Activated CD4-positive, CD25-positive, alpha-beta regulatory T cell treated with anti-CD3 and anti-CD28 coated beads, Interleukin-2, amount 50 U/mL, for 72 hours (primary cell): ENCODE measurements at places on chromosomes 3 and 15.
A peak's percentile ranks its signal among the peaks of the same experiment; 100 is the strongest.

DNA sequence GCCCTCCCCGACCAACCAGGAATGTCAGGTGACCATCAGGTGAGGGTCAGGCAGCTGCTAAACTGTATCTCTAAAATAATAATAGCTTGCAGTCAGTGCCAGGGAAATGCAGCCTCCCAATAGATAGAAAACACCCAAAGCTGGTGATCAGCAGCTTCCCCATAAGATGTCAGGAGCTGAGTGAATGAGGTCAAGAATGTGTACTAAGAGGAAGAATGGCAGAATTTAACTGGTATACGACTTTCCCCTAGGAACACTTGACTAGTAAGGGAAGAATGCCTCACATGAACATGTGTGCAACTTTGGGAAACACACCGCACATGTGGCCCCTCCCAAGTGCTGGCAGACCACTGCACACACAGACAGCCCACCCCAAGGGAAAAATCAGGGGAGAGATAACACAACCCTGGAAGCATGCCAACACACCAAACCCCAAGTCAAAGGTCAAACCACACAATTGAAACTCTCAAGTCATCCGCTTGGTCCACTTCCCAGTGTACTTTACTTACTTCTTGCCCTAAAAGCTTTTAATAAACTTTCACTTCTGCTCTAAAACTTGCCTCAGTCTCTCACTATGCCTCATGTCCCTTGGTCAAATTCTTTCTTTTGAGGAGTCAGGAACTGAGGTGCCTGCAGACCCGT, 806.5 kb downstream of the OTOL1 start:
- no peak for DNase-seq

GRCh38 chr3:194130188-194130587, 5.8 kb upstream of the HES1 start:
- no peak for DNase-seq

GRCh38 chr3:5231074-5231473, 43.6 kb downstream of the EDEM1 start:
- no peak for DNase-seq

DNA sequence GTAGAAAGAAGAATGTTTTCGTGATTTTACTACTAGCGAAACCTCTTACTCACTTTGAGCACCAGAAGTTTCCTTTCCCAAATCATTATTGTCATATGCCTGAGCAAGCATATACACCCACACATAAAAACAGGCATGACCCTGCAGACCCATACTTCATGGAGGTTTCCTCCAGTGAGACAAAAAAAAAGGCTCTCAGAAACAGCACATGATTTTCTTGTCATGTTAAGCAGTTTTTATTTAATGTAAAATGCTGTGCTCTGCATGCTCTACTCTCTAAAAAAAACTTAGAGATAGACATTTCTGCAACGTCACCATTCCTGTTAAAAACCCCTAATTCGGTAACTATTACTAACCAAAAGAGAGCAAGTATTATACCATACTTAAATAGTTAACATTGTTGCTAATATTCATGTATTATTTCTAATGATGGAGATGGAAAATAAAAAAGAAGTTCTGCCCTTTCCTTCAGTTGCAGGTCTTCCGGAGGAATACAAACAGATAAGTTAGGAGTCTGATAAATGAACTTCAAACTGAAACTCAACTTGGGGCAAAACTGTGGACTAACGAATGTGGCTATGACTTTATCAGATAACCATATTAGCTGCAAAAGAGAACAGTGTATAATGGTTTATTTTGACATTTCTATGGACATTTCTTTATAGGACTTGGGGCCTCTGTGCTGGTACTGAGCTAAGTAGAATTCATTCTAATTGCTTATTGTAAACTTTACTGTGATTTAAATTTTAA, 15.9 kb downstream of the CD200R1 start:
- no peak for DNase-seq

GRCh38 chr3:149466192-149466591, 8.3 kb upstream of the TM4SF4 start:
- no peak for DNase-seq

DNA sequence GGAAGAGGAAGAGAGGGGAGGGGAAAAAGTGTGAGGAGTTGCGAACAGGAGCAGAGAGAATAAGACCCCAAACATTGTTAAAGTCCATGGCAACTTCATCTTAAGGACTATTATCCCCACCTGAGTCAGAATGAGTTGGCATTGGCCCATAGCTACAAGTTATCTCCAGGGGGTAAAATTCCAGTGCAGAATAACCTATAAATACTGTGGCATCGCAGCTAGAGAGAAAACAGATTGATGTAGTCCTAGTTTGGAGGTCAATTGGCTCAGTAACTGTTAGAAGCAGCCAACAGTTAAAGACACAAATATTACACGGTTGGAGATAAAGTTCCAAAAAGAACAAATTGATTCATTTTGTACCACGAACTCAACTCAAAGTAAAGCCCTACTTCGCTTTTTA, 313.9 kb upstream of the CCDC54 start:
- DNase-seq = no peak

DNA sequence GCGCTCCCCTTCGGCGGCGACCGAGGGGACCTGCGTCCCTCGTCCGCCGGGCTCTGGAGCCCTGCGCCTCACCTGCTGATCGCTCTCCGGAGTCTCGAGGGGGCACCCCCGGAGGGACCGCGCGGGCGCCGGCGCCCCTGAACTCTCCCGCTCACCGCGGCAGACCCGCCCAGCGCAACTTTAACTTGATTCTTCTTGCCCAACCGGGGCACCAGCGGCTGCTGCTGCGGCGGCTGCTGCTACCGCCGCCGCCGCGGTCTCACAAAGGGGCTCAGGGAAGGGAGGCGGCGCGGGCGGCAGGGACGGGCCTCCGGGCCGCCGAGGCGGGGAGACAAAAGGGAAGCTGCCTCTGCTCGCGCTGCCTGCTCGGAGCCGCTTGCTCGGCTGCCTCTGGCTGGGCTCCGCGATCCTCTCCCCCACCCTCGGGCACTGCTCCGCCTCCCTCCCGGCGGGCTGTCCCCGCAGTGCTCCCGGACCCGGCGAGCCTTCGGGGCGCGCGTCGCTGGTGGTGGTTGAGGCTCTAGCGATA, at the start of gene PPM1L:
PPM1L (plus strand) TSS at position 456 of the 529 bp plus-strand sequence.
- peak; percentile 55 for DNase-seq

DNA sequence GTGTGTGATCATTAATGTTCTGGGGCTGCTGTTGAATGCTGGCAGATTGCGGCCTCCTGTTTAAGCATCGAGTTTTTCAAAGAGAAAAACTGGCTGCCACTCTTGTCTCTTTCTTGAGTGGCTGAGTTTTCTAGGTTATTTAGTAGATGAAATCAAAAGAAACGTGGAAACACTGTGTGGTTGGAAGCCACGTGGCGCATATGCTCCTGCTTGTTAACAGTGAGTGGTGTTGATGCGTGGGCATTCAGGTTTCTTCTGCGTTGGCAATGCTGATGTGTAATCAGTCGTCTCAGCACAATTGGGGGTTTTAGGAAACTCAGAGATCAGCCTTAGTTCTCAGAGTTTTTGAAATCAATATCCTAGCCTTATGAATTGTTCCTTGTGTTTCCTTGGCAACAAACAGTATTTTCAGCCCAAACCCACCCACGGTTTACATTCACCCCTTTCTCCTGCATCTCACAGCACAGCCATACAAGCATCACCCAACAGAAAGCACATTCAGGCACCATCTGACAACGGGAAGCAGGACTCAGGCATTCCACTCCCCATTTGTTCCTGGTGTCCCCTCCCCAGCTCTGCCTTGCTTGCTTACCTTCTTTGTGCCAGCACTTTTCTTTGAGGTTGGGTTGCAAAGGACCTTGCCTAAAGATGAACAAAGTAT, 74.7 kb downstream of the SEC22A start:
- DNase-seq = no peak

- DNase-seq = peak; percentile 45
Measured at GRCh38 chr15:76340198-76340802, 3.7 kb downstream of the ISL2 start.

DNA sequence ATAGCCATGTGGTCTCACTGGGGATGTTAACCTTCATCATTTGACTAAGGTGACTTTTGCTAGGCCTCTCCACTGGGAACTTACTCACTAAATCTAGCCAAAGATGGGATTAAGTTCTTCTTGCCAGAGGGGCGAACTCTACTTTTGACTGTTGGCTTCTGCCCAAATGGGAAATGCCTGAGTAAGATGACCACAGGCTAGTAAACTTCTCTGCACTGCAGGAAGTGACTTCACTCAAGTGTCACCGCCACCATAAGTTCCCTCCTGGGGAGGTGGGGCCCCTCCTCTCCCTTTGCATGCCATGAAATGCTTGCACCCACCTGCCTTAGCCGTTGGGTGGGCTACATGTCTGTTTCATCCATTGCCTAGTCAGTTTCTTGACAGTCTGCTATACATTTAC, 388.3 kb downstream of the FEZF2 start:
- no peak for DNase-seq

- DNase-seq = no peak
Measured at GRCh38 chr3:69016901-69017300, 3.4 kb upstream of the EOGT start.

DNA sequence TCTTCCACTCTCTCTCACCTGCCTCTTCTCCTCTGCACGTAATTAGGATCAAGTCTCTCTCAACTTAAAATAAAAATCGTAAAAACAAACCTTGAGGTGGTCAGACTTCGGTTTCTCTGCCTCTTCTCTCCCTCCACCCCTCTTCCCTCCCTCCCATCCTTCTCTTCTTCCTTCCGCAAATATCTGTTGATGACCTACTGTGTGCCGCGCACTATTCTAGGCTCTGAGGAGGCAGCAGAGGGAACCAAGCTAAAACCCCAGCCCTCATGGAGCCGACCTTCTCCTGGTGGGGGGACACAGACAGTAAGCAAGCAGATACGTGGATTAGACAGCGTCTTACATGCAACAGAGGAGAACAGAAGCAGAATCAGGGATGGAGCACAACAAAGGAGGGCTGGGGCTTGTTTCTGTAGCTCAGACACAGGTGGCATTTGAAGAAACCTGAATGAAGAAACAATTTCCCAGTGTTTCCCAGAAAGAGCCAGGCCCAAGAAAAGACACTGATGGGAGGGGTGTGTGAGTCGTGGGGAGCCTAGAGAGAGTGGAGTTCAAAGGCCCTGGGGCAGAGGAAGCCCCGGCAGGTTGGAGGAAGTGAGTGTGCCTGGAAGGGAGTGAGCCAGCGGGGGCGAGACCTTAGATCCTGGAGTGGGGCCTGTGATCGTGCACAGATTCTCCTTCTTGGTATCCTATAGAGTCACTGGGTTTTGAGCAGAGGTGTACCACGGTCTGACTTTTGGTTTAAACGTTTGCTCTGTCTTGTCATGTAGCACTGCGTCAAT, 80.5 kb downstream of the TOP2B start:
- no peak for DNase-seq

DNA sequence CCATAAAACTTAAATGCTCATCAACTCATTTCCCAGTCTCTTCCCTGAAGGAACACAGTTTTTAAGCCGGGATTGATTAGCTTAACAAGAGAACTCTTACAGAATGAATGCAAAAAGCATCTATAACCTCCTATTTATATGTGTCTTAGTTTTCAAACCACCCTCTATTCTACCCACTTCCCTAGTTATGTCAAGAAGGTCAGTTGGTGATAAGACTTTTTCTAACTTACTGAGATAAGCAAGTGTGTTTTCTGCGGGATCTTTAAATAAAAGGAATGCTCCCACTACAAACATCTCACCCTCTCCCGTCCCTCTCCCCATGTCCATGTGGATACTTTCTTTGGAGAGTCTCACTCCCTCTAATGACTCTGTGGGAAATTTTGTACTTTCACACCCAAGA, 218.5 kb downstream of the SV2B start:
- DNase-seq = no peak

- no peak for DNase-seq
Measured at GRCh38 chr3:11717301-11717700, 73.6 kb upstream of the VGLL4 start.

GRCh38 chr3:13727890-13728289, 152.0 kb downstream of the WNT7A start:
- no peak for DNase-seq

- no peak for DNase-seq
Measured at GRCh38 chr15:41396111-41396510, 6.2 kb downstream of the NDUFAF1 start.

DNA sequence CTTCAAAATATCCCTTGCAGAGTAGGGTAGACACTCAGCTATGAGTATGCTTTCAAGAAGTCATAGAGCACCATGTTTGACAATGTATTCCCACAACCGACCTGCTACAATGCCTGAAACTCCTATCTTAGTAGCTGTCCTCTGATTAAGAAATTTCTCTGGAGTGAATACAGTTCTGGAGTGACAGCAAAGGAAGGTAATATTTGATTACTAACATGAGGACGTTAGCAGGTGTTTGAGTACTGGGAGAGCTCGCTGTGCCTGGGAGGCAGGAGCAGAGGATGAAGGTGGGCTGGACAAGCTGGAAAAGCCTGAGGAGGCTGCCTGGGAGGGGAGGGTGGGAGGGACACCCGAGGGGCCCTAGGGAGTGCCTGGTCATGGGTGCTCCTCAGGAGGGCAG, 42.9 kb downstream of the PARP15 start:
- DNase-seq = no peak

GRCh38 chr3:126284258-126284904, 72.8 kb downstream of the KLF15 start:
- DNase-seq = no peak

- no peak for DNase-seq
Measured at GRCh38 chr15:91559066-91559465, 294.4 kb upstream of the SLCO3A1 start.

- no peak for DNase-seq
Measured at GRCh38 chr15:58398071-58398470, 33.7 kb upstream of the LIPC start.

GRCh38 chr15:66240240-66240794, 13.2 kb downstream of the MEGF11 start:
- DNase-seq = no peak

- no peak for DNase-seq
Measured at GRCh38 chr3:43856351-43856750, 165.6 kb downstream of the ABHD5 start.

- peak; percentile 45 for DNase-seq
Measured at GRCh38 chr3:188170461-188171459, 16.8 kb downstream of the LPP start.

DNA sequence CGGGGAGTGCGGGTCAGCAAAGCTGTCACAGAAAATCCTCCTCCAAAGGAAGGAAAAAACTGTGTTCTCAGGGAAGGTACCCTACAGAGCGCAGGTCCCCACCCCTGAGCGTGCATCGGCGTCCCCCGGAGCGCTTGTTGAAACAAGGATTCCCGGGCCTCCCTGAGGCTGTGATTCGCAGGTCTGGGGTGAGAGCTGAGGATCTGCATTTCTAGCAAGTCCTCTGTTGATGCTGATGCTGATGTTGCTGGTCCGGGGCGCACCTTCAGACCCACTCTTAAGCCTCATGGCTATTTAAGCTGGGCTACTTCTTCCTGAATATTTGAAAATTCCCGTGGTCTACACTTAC, 226.2 kb upstream of the IGF1R start:
- no peak for DNase-seq

DNA sequence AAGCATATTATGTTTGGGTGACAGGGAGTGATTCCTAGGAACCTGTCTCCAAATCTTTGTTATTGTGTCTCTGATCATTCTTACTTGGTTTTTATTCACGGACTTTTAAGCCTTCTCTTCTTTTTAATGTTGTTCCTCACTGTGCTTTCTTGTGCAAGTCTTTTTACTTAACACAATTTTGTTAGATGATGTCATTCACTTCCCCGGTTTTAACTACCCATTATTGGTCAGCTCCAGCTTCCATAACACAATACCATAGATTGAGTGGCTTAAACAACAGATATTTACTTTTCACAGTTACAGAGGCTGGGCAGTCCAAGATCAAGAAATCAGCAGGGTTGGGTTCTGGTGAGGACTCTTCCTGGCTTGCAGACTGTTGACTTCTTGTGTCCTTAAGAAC, 436.3 kb upstream of the CBLB start:
- DNase-seq = no peak

- no peak for DNase-seq
Measured at GRCh38 chr3:58683001-58683458, 16.5 kb upstream of the FAM3D start.
